Breast epithelium (tissue), 4 donors: ENCODE measurements at places on chromosomes 16 and 17. TPM values are rescaled to one million over a fixed set of nuclear protein-coding genes. Genes with fewer than 3 reads are reported as not detected.

DNA sequence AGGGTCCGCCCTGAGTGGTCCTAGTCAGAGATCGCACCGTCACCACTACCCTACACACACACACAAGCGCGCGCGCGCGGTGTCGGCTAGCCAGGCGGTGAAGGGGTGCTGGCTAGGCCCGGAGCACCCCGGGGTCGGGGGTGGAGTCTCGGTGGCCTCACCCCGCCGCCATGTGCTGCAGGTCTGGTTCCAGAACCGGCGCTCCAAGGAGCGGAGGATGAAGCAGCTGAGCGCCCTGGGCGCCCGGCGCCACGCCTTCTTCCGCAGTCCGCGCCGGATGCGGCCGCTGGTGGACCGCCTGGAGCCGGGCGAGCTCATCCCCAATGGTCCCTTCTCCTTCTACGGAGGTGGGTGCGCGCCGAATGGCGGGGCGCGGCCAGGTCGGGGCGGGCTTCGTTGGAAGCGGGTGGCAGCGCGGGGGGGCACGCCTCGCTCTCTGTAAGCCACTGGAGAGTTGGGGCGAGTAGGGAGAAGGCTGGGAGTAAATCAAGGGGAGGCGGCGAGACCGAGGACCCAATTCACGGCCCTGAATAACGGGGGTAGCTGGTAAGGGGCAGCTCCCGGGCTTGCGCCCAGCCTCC lies 4.8 kb downstream of the LHX1 start:
- DNase-seq = no peak

GRCh38 chr16:69322343-69322742 lies 8.0 kb downstream of the PDF start:
- DNase-seq = no peak

- no peak for DNase-seq
These were observed 10.6 kb upstream of the CPNE2 start for GRCh38 chr16:57081744-57082143.

DNA sequence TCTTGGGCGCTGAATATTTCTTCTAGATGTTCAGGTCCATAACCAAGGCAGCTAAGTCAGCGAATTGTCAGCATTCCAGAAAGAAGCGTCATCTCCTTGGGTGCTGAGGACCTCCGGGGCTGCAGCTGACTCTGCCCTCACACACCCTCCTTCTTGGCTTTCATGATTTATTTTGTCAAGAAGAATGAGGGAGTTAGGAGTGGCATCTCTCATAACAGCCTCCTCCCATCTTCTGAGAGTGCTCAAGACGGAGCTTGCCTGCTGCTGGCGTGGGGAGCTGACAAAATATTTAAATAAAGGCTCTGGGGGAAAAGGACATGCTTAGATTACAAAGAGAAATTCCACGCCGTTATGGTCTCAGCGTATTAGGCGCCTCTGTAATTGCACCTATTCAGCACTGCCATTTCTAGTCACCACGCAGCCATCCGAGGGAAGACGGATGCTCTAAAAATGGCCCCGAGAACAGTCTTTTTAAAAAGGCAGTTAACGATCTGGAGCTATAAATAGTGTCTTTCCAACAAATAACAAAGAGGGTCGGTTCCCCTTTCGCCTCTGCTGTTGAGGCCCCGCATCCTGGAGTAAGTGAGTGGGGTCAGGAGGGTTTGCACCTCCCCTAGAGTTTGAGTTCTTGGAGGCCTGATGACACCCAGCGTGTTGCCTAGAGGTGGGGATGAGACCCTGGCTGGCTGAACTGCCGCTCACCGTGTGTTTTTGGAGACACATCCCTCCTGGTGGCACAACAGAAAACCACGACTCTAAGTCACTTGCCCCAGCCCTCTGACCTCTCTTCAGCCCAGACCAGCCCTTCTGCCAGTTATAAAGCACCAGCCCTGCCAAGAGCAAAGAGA lies 187.0 kb downstream of the CCDC182 start:
- DNase-seq = no peak

GRCh38 chr16:47753659-47754058 lies 292.5 kb downstream of the PHKB start:
- DNase-seq = no peak

DNA sequence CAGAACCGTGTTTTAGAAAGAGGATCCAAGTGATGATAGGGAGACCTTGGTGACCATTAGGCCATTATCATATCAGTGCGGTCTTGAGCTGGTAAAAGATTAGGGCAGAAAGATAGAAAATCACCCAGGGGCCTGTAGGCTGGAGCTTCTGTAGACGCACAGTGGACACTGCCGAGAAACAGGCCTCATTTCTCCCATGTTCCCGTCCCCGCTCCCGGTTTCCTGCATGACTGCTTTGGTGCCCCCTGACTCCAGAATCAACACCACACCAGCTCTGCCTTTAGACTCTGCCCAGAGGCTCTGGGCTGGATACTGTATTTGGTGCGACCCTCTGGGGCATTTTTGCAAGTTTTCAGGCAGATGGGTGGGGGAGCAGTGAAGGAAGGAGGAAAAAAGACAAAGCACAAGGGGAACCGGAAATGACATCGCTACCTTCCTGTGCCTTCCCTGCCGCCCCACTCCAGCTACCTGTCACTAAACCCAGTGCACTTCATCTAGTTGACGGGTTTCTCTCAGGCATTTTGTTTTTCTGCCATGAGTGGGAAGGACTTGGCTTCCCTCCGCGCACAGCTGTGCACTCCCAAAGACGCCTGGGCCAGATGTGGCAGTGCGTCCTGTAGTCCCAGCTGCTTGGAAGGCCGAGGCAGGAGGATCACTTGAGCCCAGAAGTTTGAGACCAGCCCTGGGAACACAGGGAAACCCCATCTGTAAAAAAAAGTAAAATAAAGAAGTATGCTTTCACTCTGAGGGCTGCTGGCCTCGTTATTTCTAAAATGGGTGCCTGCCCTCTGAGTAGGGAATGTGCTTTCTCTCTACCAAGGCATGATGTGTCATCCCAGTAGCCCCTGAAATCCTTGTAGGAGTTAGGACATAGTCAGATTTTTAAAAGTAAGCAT lies 214.1 kb downstream of the RPTOR start:
- no peak for DNase-seq

DNA sequence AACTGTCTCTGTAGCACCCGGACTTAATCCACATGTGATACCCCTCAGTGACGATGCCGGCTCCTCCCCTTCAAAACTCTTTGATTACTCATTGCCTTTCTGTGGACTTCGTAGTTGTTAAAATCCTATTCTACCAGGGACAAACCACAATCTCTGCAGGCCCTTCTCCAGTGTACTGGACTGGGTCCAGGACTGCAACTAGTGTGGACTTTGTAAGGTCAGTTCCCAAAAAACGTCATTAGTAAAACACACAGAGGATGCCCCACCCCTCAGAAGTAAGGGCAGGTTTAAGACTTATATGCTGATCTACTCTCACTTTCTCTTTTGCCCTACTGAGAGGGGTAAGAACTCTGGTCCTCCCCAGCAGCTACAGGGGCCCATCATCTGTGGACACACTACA lies 10.5 kb upstream of the NUDT7 start:
- DNase-seq = no peak

GRCh38 chr16:2428051-2428783 lies 1.0 kb upstream of the CCNF start:
- no peak for DNase-seq

DNA sequence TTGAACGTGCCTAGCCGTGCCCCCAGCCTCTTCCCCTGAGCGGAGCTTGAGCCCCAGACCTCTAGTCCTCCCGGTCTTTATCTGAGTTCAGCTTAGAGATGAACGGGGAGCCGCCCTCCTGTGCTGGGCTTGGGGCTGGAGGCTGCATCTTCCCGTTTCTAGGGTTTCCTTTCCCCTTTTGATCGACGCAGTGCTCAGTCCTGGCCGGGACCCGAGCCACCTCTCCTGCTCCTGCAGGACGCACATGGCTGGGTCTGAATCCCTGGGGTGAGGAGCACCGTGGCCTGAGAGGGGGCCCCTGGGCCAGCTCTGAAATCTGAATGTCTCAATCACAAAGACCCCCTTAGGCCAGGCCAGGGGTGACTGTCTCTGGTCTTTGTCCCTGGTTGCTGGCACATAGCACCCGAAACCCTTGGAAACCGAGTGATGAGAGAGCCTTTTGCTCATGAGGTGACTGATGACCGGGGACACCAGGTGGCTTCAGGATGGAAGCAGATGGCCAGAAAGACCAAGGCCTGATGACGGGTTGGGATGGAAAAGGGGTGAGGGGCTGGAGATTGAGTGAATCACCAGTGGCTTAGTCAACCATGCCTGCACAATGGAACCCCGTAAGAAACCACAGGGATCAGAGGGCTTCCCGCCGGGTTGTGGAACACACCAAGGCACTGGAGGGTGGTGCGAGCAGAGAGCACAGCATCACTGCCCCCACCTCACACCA lies 724 bp downstream of the GAA start:
- DNase-seq = no peak

GRCh38 chr17:61908292-61909037 lies 19.3 kb downstream of the INTS2 start:
- DNase-seq = no peak

GRCh38 chr17:57107498-57108101 lies 22.6 kb downstream of the AKAP1 start:
- DNase-seq = no peak

DNA sequence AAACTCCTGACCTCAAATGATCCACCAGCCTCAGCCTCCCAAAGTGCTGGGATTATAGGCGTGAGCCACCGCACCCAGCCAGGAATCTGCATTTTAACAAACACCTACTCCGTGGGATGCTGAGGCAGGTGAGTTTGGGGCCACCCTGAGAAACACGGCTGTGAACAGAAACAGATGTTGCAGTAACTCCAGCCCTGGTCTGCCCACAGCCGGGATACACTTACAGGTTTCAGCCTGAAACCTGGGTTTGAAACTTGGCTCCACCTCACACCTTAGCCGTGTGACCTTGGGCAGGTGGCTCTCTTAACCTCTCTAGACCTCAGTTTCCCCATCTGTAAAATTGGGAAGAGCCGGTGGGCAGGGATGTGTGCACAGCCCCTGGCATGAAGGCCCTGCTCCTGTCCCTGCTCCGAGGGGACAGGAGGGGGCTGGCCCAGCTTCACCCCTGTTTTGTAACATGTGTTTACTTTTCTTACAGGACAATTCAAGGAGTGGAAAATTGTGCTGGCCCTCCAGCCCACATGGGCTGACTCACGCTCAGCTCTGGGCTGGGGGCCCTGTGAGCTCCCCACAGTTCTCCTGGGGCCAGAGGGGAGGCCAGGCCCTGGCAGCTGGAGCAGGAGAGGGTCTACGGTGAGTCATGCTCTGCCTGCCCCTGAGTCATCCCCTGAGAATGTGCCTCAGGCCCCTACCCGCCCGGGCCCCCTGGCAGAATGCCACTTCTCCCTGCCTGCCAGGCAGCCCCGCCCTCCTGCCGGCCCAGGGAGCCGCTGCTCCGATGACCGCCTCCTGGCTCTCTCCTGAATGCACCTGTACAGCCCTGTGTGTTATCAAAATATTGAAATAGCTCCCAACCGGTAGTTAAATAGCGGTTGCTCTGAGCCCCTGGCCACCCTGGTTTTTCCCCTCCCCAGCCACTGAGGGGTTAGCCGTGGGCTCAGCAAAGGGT lies 7.7 kb upstream of the PPL start:
- DNase-seq = peak; percentile 92

- DNase-seq = no peak
These were observed 21.5 kb upstream of the MMD start for GRCh38 chr17:55442953-55443683.

- no peak for DNase-seq
These were observed 165.8 kb upstream of the ZNF267 start for GRCh38 chr16:31707743-31708335.

GRCh38 chr16:3019594-3020246 lies 448 bp upstream of the TNFRSF12A start:
- DNase-seq = no peak

DNA sequence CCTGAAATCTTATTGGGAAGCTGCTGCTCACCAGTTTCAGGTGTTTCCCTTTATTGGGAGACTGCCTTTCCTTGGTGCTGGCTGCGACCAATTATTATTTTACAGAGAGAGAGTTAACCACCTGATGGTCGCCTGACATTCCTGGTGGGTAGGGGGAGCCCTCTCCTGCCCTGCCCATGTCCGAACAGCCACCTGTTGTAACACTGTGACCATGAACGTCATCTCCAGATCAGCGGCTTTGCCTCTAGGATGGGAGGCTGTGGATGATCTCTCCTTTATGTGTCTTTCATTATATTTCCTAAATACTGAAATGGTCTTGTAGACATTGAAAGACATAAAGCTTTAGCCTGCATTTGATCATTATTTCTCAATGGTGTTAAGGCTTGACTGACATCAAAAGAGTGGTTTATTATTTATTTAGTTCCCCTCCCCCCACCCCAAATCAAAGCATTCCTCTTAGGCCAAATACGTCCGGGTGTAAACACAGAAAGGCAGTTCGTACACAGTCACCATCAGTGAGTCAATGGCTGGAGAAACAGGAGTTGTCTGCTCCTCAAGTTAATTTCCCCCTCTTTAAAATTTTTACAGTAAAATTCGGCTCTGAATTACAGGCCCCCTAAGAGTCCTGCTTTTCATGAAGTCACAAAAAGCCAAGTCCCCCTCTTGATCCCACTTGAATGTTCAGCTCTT lies 57.8 kb upstream of the CACNG5 start:
- no peak for DNase-seq

DNA sequence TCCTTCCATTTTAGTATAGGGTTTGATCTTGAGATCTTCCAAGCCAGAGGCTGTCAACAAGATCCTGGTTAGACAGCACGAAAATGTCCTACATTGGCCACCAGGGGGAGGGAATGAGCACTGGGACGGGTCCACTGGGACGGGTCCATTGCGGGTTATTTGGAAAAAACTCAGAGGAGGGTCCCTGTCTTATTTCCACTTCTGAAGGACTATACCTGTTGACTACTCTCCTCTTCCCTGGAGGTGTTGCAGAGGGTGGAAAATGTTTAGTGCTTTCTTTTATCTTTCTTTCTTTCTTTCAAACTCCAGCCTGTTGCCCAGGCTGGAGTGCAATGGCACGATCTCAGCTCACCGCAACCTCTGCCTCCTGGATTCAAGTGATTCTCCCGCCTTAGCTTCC lies 2.5 kb downstream of the TTLL6 start:
- DNase-seq = no peak

- DNase-seq = no peak
These were observed 424.4 kb downstream of the PMP22 start for GRCh38 chr17:14840616-14841231.

Gene GP1BA
- not detected for total RNA-seq

Gene TLCD3B
- total RNA-seq = 0.29 TPM

Gene NKD1
- total RNA-seq = 1.3 TPM

Gene PRSS33
- total RNA-seq = not detected

Gene PDIA2
- not detected for total RNA-seq

Gene CHST5
- total RNA-seq = 0.33 TPM

Gene DOC2A
- total RNA-seq = 2.3 TPM

Gene KRTAP4-3
- total RNA-seq = not detected

Gene C17orf50
- total RNA-seq = not detected

Gene CRHR1
- total RNA-seq = 2.8 TPM

Gene SLC16A13
- 2.6 TPM for total RNA-seq

Gene HEATR9
- not detected for total RNA-seq
